ENCODE measurements at places on chromosomes 5 and 9. TPM values are rescaled to one million over a fixed set of nuclear protein-coding genes. Genes with fewer than 3 reads are reported as not detected.
A peak's percentile ranks its signal among the peaks of the same experiment; 100 is the strongest.

The TPRN gene
- total RNA-seq = 138 TPM

The GPX8 gene
- 1.0 TPM for total RNA-seq

GRCh38 chr9:20382460-20383071, 239.7 kb downstream of the MLLT3 start:
- no peaks in the 10 kb centered on the region for H3K36me3 ChIP-seq
- H3K27ac ChIP-seq = no peak overlapping the region
- no peaks in the 10 kb centered on the region for H3K27me3 ChIP-seq

DNA sequence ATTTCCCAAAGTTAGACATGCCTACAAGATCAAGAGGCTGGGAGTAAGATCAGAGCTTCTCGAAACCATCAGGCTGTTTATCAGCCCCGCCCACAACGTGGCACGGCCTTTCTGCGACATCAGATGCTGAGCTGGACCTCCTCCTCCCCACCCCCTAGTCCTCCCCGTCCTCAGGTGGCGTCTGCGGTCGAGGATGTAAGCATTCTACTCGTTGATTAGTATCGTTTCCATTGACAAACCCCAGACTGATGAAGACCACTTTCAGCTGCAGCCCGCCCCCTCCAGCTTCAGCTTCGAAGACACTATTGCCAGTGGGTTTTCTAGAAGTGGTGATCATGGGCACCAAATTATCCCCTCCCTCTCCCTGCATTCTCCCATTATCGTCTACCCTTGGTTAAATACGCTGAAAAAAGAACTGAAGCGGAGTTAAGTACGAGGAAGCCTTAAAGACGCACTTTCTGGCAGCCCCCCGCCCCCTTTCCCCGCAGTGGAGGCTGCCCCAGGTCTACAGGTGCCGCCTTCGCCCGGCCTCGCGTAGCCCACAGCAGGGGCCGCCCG, 1.1 kb downstream of the PPIC start:
- no peaks in the 10 kb centered on the region for H3K36me3 ChIP-seq
- peak overlapping the region; percentile 92 for H3K27ac ChIP-seq
- DNase-seq = no peak
- peaks cover 9% of the 10 kb centered on the region for H3K4me1 ChIP-seq
- H3K4me3 ChIP-seq = peak overlapping the region; percentile 56
- H3K27me3 ChIP-seq = no peaks in the 10 kb centered on the region

DNA sequence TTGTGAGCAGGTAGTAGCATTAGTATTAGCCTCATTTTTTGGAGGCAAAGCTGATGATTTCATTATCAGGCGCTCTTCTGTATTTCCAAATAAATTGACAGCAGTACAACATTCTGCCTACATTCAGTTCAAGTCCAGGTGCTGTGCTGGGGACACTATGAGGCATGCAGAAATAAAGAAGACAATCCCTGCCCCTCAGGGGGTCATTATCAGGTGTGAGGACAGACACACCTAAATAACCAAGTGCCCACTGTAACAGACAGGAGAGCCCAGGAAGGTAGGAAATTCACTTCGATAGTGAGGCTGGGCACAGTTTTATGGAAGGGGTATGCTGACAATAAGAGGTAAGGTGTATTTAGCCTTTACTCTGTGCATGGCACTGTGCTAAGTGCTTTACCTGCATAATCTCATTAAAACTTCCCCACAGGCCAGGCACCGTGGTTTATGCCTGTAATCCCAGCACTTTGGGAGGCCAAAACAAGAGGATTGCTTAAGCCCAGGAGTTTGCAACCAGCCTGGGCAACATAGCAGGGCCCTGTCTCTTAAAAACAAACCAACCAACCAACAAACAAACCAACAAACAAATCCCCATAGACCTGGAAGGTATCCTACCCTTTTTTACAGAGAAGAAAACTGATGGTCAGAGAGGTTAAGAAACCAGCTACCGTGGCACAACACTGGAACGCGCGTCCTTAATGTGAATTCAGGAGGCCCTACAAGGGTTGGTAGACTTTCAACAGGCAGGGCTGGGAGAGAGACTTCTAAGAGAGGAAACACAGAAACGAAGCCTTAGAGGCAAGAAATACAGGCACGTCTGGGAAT, 17.5 kb upstream of the GPX3 start:
- no peaks in the 10 kb centered on the region for H3K4me1 ChIP-seq
- no peak for DNase-seq
- no peak overlapping the region for H3K4me3 ChIP-seq
- H3K36me3 ChIP-seq = no peaks in the 10 kb centered on the region
- H3K27ac ChIP-seq = no peak overlapping the region
- H3K27me3 ChIP-seq = no peaks in the 10 kb centered on the region

GRCh38 chr9:114001794-114002261, 76.3 kb downstream of the AMBP start:
- H3K36me3 ChIP-seq = no peaks in the 10 kb centered on the region
- no peaks in the 10 kb centered on the region for H3K27me3 ChIP-seq
- H3K4me3 ChIP-seq = no peak overlapping the region
- no peak overlapping the region for H3K27ac ChIP-seq

DNA sequence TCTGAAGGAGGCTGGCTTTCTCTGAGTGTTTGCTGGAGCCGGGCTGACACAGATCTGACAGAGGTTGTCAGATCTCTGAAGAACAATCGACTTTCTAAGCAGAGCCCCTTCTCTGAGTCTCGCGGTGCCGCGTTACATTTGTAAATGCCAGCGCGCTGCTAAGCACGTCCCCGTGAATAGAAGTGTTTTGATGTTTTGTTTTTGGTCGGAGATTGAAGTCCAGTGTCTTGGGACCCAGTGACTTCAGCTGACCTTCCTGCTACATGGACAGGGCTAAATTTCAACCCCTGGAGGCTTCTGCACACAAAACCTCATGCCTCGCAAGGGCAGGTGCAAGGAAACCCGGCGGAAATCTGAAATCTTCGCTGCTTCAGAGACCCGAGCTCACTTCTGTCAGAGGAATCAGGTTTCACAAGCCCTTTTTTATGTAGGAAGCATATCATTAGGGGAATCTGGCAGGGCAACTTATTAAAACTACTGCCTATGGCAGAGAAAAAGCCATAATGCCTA, 27.2 kb downstream of the NEUROG1 start:
- no peak overlapping the region for H3K4me3 ChIP-seq
- H3K4me1 ChIP-seq = no peaks in the 10 kb centered on the region
- peaks cover 4% of the 10 kb centered on the region for H3K27me3 ChIP-seq
- H3K36me3 ChIP-seq = no peaks in the 10 kb centered on the region

All from Peyer's patch (tissue), 4 donors.